ENCODE measurements at places on chromosomes 4 and X. TPM values are rescaled to one million over a fixed set of nuclear protein-coding genes. Genes with fewer than 3 reads are reported as not detected.

The F11 gene
- polyA plus RNA-seq, result 15.0 TPM

The XK gene
- polyA plus RNA-seq, result 1.9 TPM

The GASK1B gene
- polyA plus RNA-seq, result 25.3 TPM

The AFF2 gene
- polyA plus RNA-seq, result 2.5 TPM

The MEPE gene
- not detected for polyA plus RNA-seq

The AWAT2 gene
- not detected for polyA plus RNA-seq

The ATP1B4 gene
- polyA plus RNA-seq, result not detected

The BTK gene
- polyA plus RNA-seq, result 3.0 TPM

The ANKRD17 gene
- polyA plus RNA-seq, result 10.0 TPM

The TMPRSS11B gene
- not detected for polyA plus RNA-seq

The ASB12 gene
- polyA plus RNA-seq, result 0.05 TPM

The GABRQ gene
- polyA plus RNA-seq, result not detected

The STEEP1 gene
- polyA plus RNA-seq, result 23.8 TPM

The LANCL3 gene
- polyA plus RNA-seq, result 0.22 TPM

The DRP2 gene
- polyA plus RNA-seq, result not detected

The STARD8 gene
- polyA plus RNA-seq, result 11.5 TPM

The SERTM2 gene
- polyA plus RNA-seq, result not detected

The NLGN3 gene
- 0.67 TPM for polyA plus RNA-seq

The NLGN4X gene
- polyA plus RNA-seq, result 1.0 TPM

The JAKMIP1 gene
- polyA plus RNA-seq, result 0.22 TPM

The ATP2B3 gene
- not detected for polyA plus RNA-seq

The DRD5 gene
- not detected for polyA plus RNA-seq

The SORBS2 gene
- polyA plus RNA-seq, result 15.0 TPM

The CSN1S1 gene
- polyA plus RNA-seq, result 12.7 TPM

The NXF2 gene
- not detected for polyA plus RNA-seq

The FDCSP gene
- 0.24 TPM for polyA plus RNA-seq

The MAGEA8 gene
- not detected for polyA plus RNA-seq

The ATP5ME gene
- 262 TPM for polyA plus RNA-seq

The TMEM47 gene
- 13.6 TPM for polyA plus RNA-seq

The GATB gene
- polyA plus RNA-seq, result 18.6 TPM

The PLP1 gene
- 3.0 TPM for polyA plus RNA-seq

The MAGEA9B gene
- not detected for polyA plus RNA-seq

The NHS gene
- 2.0 TPM for polyA plus RNA-seq

The SMPX gene
- polyA plus RNA-seq, result not detected

The SH3RF1 gene
- polyA plus RNA-seq, result 3.7 TPM

The SSX2 gene
- polyA plus RNA-seq, result not detected

The LGI2 gene
- polyA plus RNA-seq, result 0.98 TPM

Measured in adipose tissue (tissue), 3 donors.